SW480 (cell line): ENCODE measurements at places on chromosomes 5 and 9.

DNA sequence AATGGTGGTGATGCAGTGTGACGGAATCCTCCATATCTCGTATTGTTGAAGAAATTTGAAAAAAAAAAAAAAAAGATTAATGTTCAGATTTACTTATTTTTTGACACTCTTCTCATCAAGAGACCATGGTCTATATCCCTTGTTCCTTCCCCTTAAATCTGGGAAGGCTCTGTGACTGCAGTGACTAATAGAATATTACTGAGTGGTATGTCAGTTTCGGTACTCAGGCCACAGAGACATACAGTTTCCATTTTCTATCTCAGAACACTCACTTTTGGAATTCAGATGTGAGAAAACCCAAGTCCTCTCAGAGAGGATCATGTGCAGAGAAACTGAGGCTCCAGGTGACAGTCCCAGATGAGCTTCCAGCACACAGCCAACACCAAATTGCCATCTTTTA, 1193.5 kb downstream of the DTWD2 start:
- DNase-seq = no peak

DNA sequence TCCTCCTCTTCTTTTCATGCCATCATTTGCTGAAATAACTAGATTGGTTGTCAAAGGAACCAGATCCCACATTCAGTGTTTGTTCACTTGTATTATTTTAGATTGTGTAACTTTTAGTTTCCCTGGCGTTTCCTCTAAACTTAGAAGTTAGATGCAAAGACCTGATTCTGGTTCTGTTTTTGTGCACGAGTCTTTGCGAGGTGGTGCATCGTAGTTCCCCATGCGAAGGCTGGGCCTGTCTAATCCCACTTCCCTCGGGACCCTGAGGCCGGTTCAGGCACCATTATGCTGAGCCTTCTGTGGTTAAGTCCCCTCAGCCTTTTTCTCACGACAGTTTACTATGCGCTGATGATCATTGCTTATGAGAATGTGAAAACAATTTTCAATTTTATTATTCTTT, 219.1 kb upstream of the OTULINL start:
- no peak for DNase-seq

DNA sequence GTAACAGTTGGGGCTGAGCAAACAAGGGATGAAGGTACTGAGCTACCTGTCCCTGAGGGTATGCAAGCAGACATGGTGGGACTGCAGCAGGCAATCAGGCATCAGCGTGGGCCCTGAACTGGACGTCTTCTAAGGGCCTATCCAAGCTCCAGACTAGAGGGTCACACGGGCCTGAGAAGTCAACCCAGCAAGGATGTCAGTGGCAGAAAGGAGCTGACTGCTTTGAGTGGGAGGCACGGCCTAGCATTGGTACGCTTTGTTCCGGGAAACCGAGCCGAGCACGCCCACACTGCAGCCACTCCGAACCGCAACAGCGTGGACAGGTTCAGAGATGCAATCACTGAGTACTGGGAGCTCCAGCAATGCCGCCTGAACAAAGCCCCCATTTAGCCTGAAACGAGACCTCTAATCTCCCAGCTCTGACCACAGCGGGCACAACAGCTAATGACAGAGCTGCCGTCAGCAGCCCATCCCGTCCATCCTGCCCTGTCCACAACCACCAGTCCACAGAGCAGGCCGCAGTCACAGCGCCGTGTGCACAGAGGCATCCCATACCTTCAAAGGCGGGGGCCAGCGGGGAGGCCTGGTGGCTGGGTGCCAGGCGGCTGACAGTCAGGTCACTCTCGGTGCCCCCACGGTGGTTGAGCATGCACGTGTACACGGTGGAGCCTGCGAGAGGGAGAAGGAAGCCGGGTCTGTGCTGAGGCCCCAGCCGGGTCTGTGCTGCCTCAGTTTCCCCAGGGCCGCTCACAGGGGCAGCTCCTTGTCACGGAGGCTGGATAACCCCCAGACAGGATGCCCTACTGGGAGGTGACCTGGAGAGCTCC, 44.2 kb downstream of the SARDH start:
- DNase-seq = peak; percentile 84

GRCh38 chr5:164360589-164360988, 855.2 kb downstream of the MAT2B start:
- no peak for DNase-seq

DNA sequence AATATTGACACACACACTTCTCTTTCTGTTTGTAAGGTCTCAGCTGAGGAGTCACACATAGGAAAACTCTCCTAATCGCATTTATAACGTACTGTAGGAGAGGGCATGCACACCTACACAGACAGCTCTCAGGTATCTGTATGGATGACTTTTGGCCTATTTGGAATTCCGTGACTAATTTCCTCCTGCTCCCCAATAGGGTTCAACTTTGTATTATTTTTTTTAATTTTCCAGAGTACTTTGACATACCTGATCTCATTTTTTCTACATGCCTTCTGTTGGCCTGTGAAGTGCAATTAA, 195.9 kb downstream of the ARHGAP26 start:
- no peak for DNase-seq

DNA sequence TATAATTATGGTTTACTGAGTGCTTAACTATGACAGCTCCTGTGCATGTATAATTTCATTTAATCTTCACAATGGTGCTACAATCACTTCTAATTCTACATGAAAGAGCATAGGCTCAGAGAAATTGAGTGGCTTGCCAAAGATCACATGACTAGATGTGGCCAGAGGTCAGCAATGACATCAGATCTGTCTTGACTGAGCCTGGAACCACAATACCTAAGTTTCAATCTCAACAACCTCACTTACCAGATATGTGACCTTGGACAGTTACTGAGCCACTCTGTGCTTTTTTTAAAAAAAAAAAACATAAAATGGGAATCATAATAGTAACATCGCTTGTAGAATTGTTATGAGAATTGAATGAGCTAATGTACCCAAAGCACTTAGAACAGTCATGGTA, 130.7 kb downstream of the TRIM32 start:
- no peak for DNase-seq

DNA sequence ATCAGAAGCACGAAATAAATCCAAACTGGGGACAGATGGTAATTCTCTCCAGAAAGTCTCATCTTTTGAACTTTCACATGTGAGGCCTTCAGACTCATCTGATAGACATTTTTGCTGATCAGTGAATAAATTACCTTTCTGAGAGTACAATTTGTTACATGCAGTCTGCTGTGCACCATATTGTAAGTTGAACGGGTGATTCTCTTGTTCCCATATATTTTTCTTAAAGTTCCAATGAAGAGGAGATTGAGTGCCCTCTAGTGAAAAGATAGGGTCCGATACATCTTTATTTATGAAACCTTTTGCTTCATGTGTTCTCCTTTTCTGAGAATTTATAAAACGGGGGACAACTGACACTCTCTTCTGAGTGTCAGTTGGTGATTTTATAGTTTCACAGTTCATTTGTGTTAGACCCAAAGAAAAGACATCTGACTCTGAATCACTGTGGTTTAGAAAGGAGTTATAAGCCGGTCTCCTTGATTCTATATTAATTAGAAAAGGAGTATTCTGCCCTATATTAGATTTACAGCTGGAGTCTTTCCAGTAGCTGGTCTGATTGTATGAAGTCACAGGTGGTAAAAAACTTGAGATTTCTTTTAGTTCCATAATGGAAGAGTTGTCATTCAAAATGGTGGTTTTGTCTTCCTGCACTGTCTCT, 30.4 kb downstream of the GNG10 start:
- DNase-seq = peak; percentile 66

GRCh38 chr5:56807679-56808078, 7.7 kb upstream of the MAP3K1 start:
- no peak for DNase-seq

GRCh38 chr5:72849546-72849945, 33.1 kb downstream of the TNPO1 start:
- DNase-seq = no peak

- no peak for DNase-seq
Measured at GRCh38 chr5:98363157-98363556, 410.3 kb upstream of the RGMB start.

DNA sequence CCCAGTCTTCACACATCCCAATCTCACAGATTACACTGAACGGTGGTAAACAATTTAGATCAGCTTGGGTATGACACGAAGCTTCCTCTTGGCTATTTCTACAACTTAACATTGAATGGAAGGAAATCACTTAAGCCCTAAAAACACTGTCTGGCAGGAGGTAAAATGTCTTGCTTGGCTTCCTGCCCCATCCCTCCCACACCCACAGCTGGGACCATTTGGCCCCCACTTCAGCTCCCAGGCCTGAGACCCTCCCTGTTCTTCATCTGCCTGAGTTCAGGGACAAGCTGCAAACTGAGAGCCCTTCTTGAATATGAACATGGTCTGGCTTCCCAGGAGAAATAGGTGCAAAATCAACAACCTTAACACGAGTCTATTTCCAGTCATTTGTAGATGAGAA, 3.4 kb upstream of the COL15A1 start:
- DNase-seq = no peak

- no peak for DNase-seq
Measured at GRCh38 chr9:93661591-93661990, 85.2 kb downstream of the PHF2 start.

DNA sequence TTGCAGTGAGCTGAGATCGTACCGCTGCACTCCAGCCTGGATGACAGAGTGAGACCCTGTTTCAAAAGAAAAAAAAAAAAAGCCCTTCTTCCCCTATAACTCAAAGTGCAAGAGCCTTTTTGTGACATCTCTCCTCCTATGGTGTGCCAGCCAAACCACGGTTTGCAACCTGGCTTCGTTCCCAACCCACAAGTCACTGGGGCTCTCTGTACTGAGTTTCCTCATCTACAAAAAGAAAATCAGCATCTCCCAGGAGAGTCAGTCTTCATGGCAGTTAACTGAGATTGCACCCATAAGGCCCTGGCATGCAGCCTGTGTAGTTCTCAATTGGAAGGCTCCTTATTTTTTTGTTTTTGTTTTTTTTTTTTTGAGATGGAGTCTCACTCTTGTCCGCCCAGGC, 14.8 kb downstream of the ODF2 start:
- DNase-seq = peak; percentile 8

DNA sequence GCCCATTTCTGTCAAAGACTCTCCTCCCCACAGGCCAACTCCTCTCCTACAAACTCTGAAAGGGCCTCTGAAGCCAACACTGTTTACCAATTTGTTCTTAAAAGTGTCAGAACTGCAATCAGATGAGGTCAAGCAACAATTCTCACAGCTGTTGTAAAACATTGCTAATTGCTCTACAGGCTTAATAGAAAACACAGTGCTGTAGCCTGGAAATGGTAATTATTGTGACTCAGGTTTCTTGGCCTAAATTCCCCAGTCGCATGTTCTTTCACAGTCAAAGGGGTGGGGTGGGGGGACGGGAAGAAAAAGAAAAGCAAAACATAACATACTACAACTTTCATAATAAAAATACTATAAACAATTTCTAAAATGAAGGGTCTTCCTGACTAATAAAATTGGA, 343.2 kb downstream of the DMAC1 start:
- no peak for DNase-seq

DNA sequence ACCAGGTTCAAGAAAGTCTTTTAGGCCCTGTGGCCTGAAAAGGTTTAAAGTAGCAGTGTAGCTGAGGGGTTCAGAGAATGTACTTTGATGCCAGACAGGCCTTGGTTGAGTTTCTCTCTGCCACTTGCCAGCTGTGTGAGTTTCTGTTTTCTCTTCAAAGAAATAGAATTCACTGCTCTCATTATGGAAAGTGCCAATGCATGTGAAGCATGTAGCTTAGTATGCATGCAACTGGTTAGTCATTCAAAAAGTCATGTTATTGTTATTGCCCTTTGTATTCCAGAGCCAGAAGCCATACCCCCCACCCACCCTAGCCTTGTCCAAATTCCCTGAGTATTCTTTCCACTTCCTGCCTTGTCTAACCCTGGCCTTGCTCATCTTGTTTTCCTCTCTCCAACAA, 101.7 kb downstream of the ADRB2 start:
- no peak for DNase-seq

- DNase-seq = peak; percentile 34
Measured at GRCh38 chr9:76298521-76299144, 95.6 kb downstream of the RFK start.

- no peak for DNase-seq
Measured at GRCh38 chr5:6206501-6206900, 171.8 kb downstream of the MED10 start.
